ENCODE measurements at places on chromosomes 12 and 14.

GRCh38 chr12:93237235-93237915 lies 140.3 kb upstream of the NUDT4 start:
- no peak for DNase-seq

DNA sequence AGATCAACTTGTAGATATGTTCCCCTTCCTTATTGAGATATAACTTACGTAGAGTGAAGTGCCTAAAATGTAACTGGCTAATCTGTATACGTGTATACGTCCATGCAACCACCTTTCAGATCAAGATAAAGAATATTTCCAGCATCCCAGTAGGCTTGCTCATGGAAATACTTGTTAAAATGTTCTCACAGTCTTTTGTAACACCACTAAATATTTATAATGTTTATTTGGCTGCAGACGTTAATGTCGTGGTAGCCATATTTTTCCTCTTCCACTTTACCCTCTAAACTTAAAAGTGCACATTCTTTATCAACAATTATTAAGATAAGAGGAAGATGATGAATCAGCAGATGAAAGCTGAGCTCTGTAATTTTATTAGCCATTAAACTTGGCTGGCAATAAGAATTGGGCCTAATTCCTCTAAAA lies 447.4 kb downstream of the AEBP2 start:
- no peak for DNase-seq

GRCh38 chr12:54360717-54361456 lies 3.4 kb downstream of the GPR84 start:
- DNase-seq, result no peak

DNA sequence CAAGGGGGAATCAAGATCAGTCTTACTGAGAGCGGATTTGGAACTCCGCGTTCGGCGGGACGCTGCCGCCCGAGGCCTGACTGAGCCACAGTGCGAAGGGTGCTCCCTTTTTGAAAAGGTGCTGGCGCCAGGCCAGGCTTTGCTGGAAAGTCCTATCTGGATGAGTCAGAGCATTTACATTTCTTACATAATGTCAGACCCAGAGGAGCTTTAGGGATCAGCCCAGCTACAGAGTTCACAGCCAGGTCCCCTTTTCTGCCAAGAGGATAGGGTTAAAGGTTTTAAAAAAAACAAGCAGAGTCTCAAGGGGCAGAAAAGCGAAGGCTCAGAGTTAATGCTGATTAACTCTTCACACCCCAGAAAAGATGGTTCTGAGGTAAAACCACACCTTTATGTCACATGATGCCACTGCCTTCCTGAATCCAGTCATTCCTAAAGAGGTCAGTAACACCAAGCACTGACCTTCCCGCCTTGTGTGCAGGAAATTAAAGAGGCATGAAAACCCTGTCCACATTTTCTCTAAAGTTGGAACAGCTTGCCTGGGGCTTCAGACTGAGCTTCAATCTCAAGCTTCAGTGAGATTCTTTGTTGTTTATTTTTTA lies 11.7 kb upstream of the FBXL14 start:
- no peak for DNase-seq

GRCh38 chr12:6430124-6430989 lies 14.4 kb upstream of the CD27 start:
- DNase-seq, result no peak

DNA sequence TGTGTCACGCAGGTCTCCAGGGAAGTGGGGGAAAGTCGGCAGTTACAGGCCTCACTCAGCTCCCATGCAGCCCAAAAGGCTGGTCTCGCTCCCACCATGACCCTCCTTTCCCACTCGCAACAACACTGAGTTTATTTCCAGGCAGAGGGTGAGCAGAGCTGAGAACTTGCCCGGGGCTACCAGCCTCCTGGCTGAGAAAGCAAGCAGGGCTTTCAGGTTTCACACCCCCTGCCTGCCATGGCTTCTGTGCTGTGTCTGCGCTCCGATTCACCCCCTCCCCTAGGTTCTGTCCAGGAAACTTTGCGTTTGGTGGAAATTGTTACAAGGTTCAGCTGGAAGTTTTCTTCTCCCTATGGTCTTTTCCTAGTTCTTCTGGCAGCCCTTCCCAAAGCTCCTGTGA lies 17.1 kb downstream of the OR10G2 start:
- DNase-seq, result no peak

DNA sequence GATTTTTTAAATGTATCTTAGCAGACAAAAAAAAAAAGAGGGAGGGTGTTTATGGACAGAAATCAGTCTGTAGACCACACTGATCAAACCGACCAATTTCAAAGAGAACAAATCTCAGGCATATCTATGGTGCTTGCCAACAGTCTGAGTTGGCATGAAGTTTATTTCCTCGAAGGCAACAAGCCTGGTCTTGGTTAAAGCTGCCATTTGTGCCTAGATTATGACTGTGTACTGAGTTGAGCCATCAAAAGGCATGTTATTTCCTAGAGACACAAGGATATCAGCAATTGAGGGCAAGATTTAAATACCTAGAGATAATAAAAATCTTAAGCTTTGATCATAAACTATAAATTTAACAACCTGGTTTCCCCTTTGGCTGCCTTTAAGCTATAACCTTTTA lies 119.2 kb downstream of the SLC2A13 start:
- no peak for DNase-seq

DNA sequence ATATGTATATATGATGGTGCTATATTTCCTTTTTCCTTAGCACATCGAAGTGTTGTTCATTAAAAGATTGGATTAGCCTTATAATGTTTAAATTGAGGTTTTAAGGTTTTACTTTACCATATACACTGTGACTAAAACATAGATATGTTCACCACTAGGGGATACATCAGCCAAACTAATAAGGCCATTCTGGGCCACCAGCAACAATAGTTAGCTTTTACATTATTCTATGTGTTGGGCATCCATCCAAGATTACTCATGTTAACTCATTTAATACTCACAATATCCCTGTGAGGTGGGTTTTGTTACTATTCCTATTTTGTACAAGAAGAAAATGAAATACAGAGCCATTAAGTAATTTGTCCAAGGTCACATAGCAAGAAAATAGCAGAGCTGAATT lies 202.6 kb upstream of the AVPR1A start:
- no peak for DNase-seq

DNA sequence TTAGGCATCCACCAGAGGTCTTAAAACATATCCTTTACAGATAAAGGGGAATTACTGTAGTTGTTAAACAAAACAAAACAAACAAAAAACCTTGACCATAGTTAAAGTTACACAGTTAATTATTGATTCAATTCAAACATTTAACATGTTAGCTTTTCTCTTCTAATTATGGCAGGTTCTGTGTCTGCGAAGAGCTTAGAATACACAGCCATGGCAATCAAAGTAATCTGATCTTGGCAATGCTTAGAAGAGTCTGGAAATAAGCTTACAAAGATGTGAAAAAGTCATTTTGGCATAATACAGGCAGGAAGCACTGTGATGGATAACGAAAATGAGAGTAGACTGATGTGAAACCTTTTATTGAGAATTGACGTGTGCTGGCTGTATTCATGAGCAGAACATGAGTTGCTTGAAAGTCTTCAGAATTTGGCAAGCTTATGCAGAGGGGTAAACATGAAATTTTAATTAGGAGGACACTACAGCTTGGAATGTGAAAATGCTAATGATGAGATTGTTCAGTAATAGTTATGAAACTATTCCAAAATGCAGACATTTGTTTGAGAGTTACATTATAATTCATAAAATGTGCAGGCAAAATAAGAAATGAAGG lies 629.6 kb downstream of the FSCB start:
- no peak for DNase-seq

DNA sequence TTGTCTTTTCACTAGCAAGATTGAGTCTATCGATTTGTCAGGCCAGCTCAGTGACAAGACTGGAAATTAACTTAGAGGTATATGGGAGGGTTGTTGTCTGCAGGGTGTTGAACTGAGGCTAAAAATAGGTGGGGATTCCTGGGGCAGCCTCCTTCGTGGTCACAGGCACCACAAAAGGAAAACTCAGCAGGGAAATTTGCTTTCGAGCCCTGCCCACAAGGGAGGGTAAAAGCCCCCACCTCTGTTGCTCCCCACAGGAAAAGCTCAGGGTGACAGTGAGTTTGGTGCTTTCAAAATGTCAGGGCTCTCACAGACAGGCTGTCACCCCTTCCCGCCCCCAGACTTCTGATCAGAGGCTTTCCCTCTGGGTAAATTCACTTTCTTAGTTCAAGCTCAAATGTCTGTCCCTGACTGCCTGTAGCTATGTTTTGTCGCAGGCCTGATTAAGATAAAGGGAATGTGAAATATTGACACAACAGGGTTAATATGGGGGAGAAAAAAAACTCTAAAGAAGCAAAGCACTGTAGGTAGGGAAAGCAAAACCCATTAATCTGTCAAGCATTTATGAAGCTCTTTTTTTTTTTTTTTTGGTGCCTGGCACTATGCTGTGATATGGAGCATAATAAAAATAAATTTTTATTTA lies 11.7 kb upstream of the NFKBIA start:
- DNase-seq, result no peak

DNA sequence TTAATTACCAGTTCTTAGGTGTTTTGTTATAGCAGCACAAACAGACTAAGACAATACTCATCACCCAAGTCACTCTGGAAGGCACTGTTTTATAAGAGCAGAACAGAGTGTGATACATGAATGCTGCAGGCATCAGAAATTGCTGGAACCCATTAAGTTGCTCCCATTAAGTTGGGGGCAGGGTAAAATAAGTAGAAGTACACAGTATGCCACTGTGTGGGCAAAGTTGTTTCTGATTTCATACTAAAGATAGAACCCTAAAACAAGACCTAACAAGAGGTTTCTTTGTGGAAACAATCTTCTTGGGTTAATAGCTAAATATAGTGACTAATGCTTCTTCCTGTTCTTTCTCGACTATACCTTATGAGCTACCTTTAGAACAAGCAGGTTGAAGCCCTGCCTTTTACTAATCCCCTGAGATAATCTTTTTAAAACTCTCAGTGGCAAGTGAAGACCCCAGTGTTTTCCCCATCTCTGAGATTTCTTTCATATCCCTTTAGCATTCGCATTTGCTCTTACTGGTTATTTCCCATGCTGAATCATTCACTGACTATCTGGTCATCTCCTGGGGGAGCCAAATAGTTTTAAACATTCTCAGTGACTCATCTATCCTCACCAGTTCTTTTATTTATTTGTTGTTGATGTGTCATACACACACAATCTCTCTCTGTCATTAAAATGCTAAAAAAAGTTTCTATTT lies 52.3 kb downstream of the SOCS2 start:
- no peak for DNase-seq

DNA sequence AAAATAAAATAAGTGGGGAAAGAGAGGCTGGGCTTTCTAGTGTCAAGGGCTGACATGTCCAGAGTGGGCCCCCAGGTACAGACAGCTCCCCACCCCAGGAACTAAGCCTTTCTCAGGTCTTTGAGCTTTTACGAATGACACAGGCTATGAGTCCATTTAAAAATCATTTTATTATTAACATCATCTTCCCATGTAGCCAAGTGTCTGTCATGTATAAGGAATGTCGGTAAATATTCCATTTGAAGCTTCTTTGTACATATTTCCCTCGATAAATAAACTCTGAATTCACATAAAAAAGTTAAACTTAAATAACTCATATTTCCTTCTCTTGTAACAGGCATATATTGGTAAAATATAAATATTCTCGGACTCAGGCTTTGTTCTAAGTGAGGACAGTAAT lies 143.6 kb downstream of the CALM1 start:
- DNase-seq, result no peak

GRCh38 chr12:11718105-11718504 lies 68.6 kb downstream of the ETV6 start:
- DNase-seq, result no peak

DNA sequence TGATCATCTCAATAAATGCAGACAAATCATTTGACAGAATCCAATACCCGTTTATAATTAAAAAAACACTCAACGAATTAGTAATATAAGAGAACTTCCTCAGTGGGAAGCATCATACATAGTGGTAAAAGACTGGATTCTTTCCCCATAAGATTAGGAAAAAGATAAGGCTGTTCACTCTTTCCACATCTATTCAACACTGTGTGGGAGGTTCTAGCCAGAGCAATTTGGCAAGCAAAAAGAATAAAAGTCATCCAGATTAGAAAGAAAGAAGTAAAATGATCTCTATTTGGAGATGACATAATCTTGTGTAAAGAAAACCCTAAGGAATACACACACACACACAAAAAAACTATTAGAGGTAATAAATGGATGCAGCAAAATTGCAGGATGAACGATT lies 38.4 kb downstream of the YEATS4 start:
- DNase-seq, result no peak

DNA sequence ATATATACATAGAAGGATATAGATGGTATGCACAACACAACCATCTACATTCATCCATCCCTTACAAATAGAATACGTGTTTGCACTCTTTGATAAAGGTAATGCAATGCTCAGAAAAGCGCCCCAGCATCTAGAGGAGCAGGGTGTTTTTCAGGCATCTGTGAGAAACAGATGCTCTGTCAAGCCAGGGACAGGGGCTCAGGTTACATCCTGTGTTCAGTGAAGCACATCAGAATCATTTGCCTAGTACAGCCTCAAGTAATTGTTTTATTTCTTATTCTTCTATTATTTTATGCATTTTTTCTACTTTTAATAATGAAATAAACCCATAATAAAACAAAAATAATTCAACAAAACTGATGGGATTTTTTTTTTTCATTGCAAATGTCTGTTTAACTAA lies 50.5 kb upstream of the HIF1A start:
- DNase-seq, result no peak

DNA sequence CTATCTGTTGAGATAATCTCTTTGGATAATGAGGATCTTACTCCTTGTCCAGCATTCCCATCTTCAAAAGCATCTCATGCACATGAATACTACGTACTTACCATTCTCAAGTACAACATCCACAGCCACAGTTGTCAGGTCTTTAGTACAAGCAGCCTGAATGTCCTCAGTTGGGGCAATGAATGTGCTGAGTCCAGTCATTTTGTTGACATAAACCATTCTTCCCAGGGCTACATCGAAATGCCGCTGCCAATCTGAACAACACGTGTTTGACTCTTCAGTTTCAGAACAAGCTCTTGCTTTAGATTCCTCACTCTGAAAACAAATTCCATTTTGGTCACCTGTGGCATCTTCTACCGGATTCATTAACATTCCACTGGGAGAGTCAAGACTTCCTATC lies 5.0 kb downstream of the MLH3 start:
- DNase-seq, result no peak

DNA sequence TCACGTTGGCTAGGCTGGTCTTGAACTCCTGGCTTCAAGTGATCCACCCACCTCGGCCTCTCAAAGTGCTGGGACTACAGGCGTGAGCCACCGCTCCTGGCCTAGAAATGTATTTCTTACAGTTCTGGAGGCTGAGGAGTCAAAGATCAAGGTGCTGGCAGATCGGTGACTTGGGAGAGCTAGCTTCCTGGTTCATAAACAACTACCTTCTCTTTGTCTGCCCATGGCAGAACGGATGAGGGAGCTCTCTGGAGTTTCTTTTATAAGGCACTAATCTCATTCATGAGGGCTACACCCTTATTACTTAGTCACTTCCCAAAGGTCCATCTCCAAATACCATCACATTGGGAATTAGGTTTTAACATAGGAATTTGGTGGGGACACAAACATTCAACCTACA lies 38.9 kb downstream of the SLC17A8 start:
- DNase-seq, result no peak
